ENCODE measurements at places on chromosomes 5 and 9. TPM values are rescaled to one million over a fixed set of nuclear protein-coding genes. Genes with fewer than 3 reads are reported as not detected.

Gene OBP2A
- total RNA-seq = not detected

Gene PPP2R2B
- not detected for total RNA-seq

Gene ABCA1
- 5.4 TPM for total RNA-seq

Gene FOXD4L6
- not detected for total RNA-seq

Gene PCDHGA11
- 12.5 TPM for total RNA-seq

Gene NTRK2
- total RNA-seq = not detected

Gene TMEFF1
- 6.2 TPM for total RNA-seq

Gene IFNA21
- not detected for total RNA-seq

Gene OR2Y1
- not detected for total RNA-seq

Gene ZNG1C
- 36.7 TPM for total RNA-seq

Gene MUSK
- total RNA-seq = 0.53 TPM

Gene GADD45G
- 0.53 TPM for total RNA-seq

Gene ZNF618
- total RNA-seq = 28.3 TPM

Gene FBXL7
- total RNA-seq = 14.4 TPM

Gene SMC2
- total RNA-seq = 51.6 TPM
